ENCODE measurements at places on chromosomes 4 and X.

GRCh38 chr4:3836756-3837601, 70.8 kb downstream of the ADRA2C start:
- DNase-seq, result no peak

DNA sequence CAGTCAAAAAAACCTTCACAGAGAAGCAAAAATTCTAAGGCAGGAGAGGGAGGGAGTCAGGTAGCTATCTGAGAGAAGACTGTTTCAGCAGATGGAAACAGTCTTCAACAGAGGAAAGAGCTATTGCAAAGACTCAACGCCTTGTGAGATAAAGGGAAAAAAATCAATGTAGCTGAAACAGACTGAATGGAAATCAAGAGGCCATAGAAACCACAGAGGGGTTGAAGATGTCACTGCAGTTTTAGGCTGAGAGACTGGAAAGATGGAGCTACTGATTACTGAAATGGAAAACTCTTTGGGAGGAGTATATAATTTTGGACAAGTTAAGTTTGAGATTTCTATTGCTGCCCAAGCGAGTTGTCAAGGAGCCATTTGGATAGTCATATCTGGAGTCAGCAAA, 28.4 kb upstream of the CXCL8 start:
- DNase-seq, result no peak

GRCh38 chrX:149819371-149819770, 37.6 kb downstream of the MAGEA9 start:
- DNase-seq, result no peak

DNA sequence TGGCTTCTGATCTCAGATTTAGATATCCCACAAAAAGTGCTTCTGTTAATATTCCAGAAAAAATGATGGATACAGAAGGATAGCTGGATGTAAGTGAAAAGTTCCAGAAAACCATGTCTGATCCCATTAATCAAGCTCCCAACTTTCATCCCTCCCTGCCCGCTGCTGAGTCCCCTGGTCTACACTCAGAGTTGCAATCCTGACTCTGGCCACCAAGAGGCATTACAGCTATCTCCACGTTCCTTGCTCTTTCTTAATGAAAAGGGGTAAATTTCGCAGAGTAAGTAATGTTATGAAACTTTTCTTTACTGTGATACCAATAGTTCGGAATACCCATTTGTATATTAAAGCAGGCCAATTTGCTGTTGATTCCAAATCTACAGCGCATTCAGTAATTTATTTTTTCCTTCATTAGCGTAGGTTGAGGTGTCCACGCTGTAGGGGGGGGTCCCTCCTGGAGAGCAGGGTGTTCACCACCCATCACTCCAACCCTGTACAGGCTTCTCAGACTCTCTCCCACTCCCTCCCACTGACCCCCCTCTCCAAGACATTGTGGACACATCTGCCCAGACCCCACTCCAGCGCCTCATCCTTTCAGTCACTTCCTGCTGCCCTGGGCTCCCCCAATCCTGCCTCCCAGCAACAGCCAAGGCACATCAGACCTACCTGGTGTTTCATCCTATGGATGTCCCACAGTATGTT, 55.1 kb downstream of the RAB40A start:
- peak; percentile 19 for DNase-seq

- DNase-seq, result peak; percentile 4
Measured at GRCh38 chrX:31038575-31039326, 33.1 kb downstream of the FTHL17 start.

DNA sequence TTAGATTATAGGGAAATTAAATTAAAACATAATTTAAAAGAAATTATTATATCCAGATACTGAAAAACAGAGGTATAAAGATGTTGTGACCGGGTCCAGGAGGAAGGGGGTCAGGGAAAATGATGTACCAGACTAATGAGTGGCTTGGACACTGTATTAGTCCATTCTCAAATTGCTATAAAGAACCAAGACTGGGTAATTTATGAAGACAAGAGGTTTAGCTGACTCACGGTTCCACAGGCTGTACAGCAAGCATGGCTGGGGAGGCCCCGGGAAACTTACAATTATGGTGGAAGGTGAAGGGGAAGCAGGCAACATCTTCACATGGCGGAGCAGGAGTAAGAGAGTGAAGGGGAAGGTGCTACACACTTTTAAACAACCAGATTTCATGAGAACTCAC, 3.4 kb upstream of the FAM9B start:
- DNase-seq, result no peak

DNA sequence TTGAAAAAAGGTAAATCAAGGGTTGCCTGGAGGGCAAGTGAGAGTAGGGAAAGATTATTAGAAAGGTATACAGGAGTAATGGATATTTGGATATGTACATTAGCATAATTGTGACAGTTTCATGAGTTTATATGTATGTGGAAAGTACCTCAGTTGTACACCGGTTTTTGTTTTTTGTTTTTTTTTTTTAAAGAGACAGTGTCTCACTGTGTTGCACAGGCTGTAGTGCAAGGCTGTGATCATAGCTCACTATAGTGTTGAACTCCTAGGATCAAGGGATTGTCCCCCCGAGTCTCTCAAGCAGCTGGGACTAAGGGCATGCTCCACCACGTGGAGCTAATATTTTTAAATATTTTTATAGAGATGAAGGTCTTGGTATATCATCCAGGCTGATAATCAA, 15.3 kb upstream of the HPGD start:
- no peak for DNase-seq

DNA sequence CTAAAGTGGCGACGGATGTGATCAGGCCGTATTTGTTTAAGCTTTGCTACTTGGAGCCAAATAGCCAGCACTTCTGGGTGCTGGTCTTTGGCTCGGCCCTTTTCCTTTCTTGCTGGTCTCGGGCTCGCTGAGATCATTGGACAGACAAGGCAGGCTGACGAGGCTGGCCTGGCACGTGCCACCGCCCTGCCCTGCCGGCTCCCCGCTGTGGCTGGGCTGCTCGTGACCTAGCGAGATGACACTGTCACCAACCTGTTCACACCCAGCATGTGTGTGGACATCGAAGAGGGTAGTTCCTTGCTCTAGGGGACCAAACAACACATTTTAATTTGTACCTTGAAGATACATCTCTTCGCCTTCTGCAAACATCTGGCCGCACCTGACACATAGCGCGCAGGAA, 98.0 kb downstream of the ABLIM2 start:
- no peak for DNase-seq

- no peak for DNase-seq
Measured at GRCh38 chr4:152590179-152591031, 54.5 kb upstream of the FBXW7 start.

DNA sequence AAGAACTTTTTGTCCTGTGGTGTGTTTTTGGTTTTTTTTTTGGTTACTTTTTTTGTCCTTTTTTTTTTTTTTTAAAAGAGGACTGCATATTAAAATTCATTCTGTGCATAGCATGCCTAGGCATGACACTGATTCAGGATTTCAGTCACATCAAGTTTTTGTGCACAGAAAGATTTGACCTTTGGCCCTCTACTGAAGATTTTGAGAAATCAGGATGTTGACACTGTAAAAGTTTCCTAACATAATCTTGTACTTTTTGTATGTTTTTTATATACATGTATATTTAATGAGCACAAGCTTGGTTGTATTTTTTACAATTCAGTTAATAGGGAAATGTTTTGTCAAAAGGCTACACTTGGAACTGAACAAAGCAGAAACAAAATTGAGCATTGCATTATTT, 100.0 kb upstream of the DDX3X start:
- no peak for DNase-seq

GRCh38 chrX:153406011-153406410, 4.9 kb upstream of the PNMA6E start:
- no peak for DNase-seq

DNA sequence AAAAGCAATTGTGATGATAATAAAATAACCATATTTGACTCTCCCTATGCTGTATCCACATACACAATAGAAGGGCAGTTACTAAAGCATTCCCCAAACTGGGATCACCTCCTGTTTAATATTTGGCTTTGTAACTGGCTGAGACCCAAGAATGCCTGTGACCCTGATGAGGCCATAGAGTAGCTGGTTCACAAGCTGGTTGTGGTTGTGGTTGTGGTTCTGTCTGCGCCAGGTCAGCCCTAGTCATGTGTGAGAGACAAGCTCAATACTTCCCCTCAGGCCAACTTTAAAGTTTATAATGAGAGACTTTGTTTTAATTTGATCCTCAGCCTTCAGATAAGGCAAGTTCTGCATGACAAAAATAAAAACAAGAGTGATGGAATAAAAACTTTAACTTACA, 209.9 kb downstream of the PARM1 start:
- DNase-seq, result no peak

- no peak for DNase-seq
Measured at GRCh38 chr4:40462326-40462725, 127.2 kb downstream of the CHRNA9 start.

Measured in CD4-positive, CD25-positive, alpha-beta regulatory T cell (primary cell).